ENCODE measurements at places on chromosomes 12 and 14. TPM values are rescaled to one million over a fixed set of nuclear protein-coding genes. Genes with fewer than 3 reads are reported as not detected.

Gene LHX5
- total RNA-seq = not detected

Gene ASPG
- total RNA-seq = not detected

Gene TMEM132C
- total RNA-seq = not detected

Gene RIMBP2
- total RNA-seq = not detected

Gene FAM161B
- 1.1 TPM for total RNA-seq

Gene LRP6
- 2.9 TPM for total RNA-seq

Gene OTX2
- total RNA-seq = not detected

DNA sequence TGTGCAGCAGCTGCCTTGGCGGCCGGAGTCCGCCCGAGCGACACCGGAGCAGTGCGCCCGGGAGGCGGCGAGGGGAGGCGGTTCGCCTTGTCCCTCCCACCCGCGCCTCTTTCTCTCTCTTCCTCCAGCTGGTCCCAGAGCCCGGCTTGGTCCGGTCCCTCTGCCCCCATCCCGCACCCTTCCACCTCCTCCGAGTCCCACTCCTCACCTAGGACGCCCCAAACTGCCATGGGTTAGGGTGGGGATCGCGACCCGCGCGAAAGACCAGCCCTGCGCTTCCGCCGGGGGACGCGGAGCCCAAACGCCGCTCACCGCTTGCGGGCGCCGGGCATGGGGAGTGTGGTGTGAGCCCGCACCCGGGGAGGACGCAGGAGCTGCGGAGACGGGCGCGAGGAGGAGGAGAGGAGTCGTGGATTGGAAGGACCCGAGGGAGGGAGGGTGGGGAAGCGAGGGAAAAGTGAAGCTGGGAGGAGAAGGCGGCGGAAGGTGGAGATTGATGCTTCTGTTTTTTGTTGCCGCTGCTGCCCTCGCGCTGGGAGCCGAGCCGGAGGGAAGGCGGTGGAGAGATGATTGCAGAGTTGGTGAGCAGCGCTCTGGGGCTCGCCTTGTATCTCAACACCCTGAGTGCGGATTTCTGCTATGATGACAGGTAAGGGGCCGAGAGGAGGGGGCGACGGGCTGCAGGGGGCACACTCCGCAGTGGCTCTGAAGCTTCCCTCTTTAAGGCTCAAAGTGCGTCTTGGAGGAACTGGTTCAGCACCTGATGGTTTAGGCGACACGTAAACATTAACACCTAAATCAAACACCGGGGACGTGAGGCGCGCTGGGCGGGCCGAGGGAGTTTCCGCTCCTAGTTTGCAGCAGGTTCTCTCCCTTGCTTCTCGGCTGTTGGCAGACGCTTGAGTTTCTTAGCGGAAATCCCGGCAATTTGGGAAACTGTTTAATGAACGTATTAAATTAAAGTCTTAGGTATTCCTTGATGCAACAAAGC lies 610 bp downstream of the TMTC2 start:
- no peaks in the 10 kb centered on the region for H3K36me3 ChIP-seq
- H3K4me1 ChIP-seq = peaks cover 10% of the 10 kb centered on the region
- H3K27ac ChIP-seq = peak overlapping the region; percentile 89
- DNase-seq = peak; percentile 66

DNA sequence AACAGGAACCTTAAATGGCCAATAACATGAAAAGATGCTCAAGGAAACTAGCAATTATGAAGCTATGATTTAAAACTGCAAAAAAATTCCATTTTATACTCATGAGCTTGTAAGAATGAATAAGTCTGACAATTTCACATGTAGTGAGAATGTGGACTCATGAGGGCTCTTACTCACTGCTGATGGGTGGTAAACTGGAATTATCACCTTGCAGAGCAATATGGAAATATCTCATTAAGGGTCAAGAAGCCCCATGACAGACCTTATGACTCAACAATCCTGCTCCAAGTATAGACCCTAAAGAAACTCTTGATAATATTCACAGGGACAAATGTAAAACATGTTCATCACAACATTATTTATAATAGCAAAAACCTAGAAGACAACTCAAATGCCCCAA lies 23.5 kb upstream of the SMAGP start:
- H3K4me3 ChIP-seq = no peak overlapping the region
- no peak for DNase-seq
- H3K27me3 ChIP-seq = no peaks in the 10 kb centered on the region
- H3K27ac ChIP-seq = peak overlapping the region; percentile 79

DNA sequence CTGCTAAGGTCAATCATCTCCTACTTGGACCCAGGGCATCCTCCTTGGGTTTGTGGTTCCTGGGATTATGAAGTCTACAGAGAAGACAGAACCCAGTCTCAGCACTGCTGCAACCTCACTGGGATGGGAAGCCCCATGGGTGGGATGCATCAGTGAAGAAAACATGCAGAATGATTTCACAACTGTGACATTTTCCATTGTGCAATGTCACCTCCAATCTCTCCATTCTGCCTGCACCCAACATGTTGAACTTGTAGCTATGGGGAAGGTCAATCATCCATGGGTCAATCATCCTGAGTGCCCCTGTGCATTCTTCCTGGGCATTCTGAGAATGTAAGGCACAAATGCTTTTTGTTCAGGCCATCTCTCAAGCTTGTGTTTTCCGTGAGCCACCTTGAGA lies 1004.4 kb upstream of the TMEM132C start:
- peaks cover 5% of the 10 kb centered on the region for H3K27me3 ChIP-seq
- no peak for DNase-seq
- no peaks in the 10 kb centered on the region for H3K4me1 ChIP-seq
- no peak overlapping the region for H3K27ac ChIP-seq
- H3K36me3 ChIP-seq = no peaks in the 10 kb centered on the region

DNA sequence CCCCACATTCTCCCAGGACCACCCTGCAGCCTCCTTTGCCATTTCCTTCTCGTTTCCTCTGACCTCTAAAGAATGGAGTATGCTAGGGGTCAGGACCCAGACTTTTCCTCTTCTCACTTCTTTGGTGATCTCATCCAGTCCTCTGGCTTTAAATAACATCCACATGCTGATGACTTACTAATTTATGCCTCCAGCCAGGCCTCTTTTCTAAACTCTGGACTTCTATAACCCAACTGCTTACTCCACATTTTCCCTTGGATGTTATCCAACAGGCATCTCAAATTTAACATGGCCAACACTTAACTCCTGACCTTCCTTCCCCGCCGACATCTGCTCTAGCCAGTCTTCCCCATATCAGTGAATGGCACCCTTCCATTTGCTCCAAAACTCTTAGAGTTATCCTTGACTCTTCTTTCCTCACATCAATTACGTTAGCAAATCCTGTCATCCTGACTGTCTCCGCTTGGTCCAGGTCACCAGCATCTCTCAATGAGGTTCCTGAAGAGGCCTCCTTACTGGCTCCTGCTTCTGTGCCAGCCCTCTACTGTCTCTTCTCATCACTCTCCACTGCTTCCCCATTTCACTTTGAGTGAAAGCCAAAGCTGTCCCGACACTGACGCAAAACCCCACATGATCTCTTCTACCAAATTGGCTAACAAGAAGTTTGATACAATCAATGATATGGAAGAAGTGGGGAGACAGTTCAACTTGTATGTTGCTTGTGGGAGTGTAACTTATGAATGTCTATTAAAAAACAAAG lies 42.7 kb downstream of the TMBIM6 start:
- no peaks in the 10 kb centered on the region for H3K4me1 ChIP-seq
- no peaks in the 10 kb centered on the region for H3K36me3 ChIP-seq
- H3K27ac ChIP-seq = no peak overlapping the region
- no peak overlapping the region for H3K4me3 ChIP-seq
- peaks cover 19% of the 10 kb centered on the region for H3K27me3 ChIP-seq
- DNase-seq = no peak

- H3K36me3 ChIP-seq = no peaks in the 10 kb centered on the region
- H3K27me3 ChIP-seq = no peaks in the 10 kb centered on the region
- no peak for DNase-seq
These were observed 140.0 kb downstream of the DAD1 start for GRCh38 chr14:22448905-22449599.

- peaks cover 2% of the 10 kb centered on the region for H3K4me1 ChIP-seq
- no peak overlapping the region for H3K27ac ChIP-seq
- H3K27me3 ChIP-seq = peaks cover 13% of the 10 kb centered on the region
- H3K36me3 ChIP-seq = no peaks in the 10 kb centered on the region
- H3K4me3 ChIP-seq = no peak overlapping the region
These were observed 36.3 kb downstream of the ADGRD1 start for GRCh38 chr12:130990034-130990433.

DNA sequence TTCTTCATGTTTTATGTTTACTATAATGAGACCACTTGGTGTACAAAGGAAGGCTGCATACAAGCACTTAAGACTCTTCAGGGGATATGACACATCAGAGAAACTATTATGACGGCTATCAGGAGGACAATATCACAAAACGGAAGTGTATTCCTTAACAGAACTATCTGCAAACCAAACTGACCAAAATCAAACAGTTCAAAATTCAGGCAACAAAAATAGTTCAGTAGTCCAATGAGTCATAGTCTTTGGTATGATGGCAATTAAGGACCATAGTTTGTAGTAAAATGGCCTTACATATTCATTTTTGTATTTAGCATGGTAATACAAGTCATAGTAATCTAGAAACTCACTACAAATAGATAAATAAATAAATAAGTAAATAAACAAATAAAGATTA lies 1638.7 kb upstream of the SEL1L start:
- H3K36me3 ChIP-seq = no peaks in the 10 kb centered on the region
- no peaks in the 10 kb centered on the region for H3K4me1 ChIP-seq
- no peak overlapping the region for H3K4me3 ChIP-seq
- no peak for DNase-seq
- H3K27ac ChIP-seq = no peak overlapping the region
- H3K27me3 ChIP-seq = no peaks in the 10 kb centered on the region

DNA sequence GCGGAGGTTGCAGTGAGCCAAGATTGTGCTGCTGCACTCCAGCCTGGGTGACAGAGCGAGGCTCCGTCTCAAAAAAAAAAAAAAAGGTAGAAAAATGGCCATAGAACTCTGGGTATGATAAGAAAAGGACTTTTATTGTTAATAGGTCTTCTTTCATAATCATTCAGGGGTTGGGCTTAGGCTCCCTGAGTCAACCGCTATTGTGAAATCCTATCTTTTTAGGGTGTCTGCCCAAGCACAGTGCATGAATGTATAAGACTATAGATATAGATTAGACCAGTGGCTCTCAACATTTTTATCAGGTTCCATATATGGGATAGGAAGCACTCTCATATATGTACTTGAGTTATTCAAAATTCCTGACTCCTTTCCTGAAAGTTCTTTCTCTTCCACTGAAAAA lies 48.7 kb upstream of the USP15 start:
- no peak overlapping the region for H3K4me3 ChIP-seq
- DNase-seq = no peak
- H3K27ac ChIP-seq = no peak overlapping the region
- H3K4me1 ChIP-seq = peaks cover 13% of the 10 kb centered on the region

GRCh38 chr12:50862316-50862715 lies 19.6 kb downstream of the TMPRSS12 start:
- DNase-seq = no peak
- peaks cover 2% of the 10 kb centered on the region for H3K4me1 ChIP-seq
- H3K36me3 ChIP-seq = peaks cover 10% of the 10 kb centered on the region
- no peak overlapping the region for H3K4me3 ChIP-seq
- no peaks in the 10 kb centered on the region for H3K27me3 ChIP-seq

GRCh38 chr14:81436296-81437138 lies 36.4 kb upstream of the STON2 start:
- H3K27me3 ChIP-seq = peaks cover 90% of the 10 kb centered on the region
- H3K36me3 ChIP-seq = no peaks in the 10 kb centered on the region
- H3K4me3 ChIP-seq = peak overlapping the region; percentile 61
- H3K27ac ChIP-seq = no peak overlapping the region
- peak; percentile 73 for DNase-seq

GRCh38 chr12:88925454-88925853 lies 345.2 kb upstream of the KITLG start:
- H3K27ac ChIP-seq = no peak overlapping the region
- peaks cover under 1% of the 10 kb centered on the region for H3K27me3 ChIP-seq
- no peaks in the 10 kb centered on the region for H3K4me1 ChIP-seq
- DNase-seq = no peak

- H3K27me3 ChIP-seq = no peaks in the 10 kb centered on the region
- no peak overlapping the region for H3K4me3 ChIP-seq
- DNase-seq = no peak
- H3K4me1 ChIP-seq = no peaks in the 10 kb centered on the region
- no peaks in the 10 kb centered on the region for H3K36me3 ChIP-seq
These were observed 100.2 kb upstream of the PRICKLE1 start for GRCh38 chr12:42689699-42690098.

GRCh38 chr12:611721-612120 lies 51.5 kb downstream of the NINJ2 start:
- H3K36me3 ChIP-seq = no peaks in the 10 kb centered on the region
- no peak for DNase-seq
- peaks cover 34% of the 10 kb centered on the region for H3K4me1 ChIP-seq

DNA sequence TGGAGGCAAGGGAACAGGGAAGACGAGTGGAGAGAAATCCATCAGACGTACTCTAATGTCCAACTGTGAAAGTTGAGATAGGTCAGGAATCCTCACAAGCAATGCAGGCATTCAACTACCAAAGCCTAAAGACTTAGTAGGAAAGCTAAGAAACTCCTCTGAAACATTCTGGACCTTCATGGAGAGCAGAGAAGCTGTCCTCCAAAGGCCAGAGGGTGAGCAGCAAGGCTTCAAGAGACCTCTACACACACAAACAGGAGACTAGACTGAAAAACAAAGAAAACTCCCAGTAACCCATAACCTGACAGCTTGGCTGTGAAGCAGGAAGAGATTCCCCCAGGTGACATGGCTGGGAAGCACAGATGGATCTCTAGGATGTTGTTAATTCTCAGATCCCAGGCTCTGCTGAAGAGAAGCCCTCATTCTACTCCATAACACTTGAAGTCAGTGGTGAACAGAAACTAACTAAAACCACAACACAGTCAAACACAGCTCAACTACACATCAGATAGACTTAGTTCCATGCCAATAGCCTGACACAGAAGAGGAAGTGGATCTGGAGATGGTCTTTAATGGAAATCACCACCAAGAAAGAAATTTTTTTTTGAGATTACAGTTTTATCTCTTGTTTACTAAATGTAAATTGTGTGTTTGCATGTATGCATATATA lies 23.2 kb upstream of the LYZ start:
- no peaks in the 10 kb centered on the region for H3K27me3 ChIP-seq
- DNase-seq = no peak
- H3K27ac ChIP-seq = no peak overlapping the region
- H3K36me3 ChIP-seq = no peaks in the 10 kb centered on the region
- no peak overlapping the region for H3K4me3 ChIP-seq

GRCh38 chr14:50516091-50516490 lies 16.3 kb downstream of the MAP4K5 start:
- peaks cover 13% of the 10 kb centered on the region for H3K36me3 ChIP-seq
- H3K4me1 ChIP-seq = peaks cover 11% of the 10 kb centered on the region
- H3K27ac ChIP-seq = no peak overlapping the region
- no peaks in the 10 kb centered on the region for H3K27me3 ChIP-seq
- DNase-seq = no peak

DNA sequence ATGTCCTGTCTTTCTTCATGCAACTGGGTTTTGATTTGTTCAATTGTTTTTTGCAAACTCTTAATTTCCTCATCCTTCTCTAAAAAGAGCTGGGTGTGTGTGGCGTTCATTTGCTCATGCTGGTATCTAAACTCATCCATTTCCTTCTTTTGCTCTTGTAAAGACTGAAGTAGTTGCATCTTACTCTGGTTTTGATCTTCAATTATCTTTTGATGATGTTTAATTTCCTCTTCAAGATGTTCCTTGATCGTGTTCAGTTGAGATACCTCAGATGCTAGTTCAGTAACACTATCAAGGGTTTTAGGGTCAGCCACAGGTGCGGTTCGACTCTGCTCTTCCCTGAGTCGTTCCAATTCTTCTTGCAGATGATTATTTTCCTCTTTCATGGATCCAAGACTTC lies 34.8 kb downstream of the TRIP11 start:
- H3K27me3 ChIP-seq = no peaks in the 10 kb centered on the region
- peaks cover 49% of the 10 kb centered on the region for H3K36me3 ChIP-seq
- peak overlapping the region; percentile 83 for H3K27ac ChIP-seq

- no peak for DNase-seq
- H3K27ac ChIP-seq = no peak overlapping the region
- H3K27me3 ChIP-seq = no peaks in the 10 kb centered on the region
- no peak overlapping the region for H3K4me3 ChIP-seq
- no peaks in the 10 kb centered on the region for H3K36me3 ChIP-seq
These were observed 311.7 kb upstream of the FKBP4 start for GRCh38 chr12:2482938-2483660.

Measured in activated naive CD8-positive, alpha-beta T cell treated with anti-CD3 and anti-CD28 coated beads for 36 hours (primary cell).